ENCODE measurements at places on chromosomes 16 and 17.

GRCh38 chr16:57667526-57668262 lies 412 bp upstream of the ADGRG3 start:
- peak; percentile 78 for DNase-seq

- DNase-seq, result no peak
Observed at GRCh38 chr17:69602972-69603371, 188.5 kb downstream of the MAP2K6 start.

DNA sequence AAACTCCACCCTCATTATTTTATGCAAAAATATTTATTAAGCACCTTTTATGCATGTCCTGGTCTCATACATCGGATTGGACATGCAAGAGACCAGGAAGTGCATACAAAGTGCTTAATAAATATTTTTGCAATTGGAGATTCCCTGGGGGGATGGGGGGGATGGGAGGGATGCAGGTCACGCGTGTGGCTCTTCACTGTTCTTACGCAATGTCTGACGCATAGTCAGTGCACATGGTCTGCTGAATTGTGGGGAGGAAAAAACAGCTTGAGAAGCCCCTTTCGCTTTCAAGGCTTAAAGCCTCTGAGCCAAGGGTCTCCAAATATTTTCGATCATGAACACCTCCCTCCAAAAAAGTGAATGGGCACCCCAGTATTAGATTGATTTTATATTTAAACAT lies 96.7 kb upstream of the XYLT1 start:
- no peak for DNase-seq

GRCh38 chr16:30889721-30890120 lies 4.2 kb downstream of the BCL7C start:
- no peak for DNase-seq

- DNase-seq, result peak; percentile 46
Observed at GRCh38 chr17:43661699-43662412, at the start of gene MEOX1. TSS of gene MEOX1 (minus strand) at chr17:43661922. CDS start at chr17:43661534, 388 bp downstream.

All from iPS-NIHi11 (cell line).